ENCODE measurements at places on chromosomes 7 and 10.

DNA sequence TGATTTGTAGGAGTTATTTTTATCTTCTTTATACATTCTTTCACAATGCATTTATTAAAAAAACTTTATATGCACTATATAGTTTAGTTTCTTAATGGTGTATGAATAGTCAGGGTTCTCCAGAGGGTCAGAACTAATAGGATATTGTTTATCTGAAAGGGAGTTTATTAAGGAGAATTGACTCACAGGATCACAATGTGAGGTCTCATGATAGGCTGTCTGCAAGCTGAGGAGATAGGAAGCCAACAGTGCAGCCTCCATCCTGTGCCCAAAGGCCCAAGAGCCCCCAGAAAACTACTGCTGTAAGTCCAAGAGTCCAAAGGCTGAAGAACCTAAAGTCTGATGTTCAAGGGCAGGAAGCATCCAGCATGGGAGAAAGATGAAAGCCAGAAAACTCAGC lies 192.8 kb upstream of the AHR start:
- no peak for DNase-seq

DNA sequence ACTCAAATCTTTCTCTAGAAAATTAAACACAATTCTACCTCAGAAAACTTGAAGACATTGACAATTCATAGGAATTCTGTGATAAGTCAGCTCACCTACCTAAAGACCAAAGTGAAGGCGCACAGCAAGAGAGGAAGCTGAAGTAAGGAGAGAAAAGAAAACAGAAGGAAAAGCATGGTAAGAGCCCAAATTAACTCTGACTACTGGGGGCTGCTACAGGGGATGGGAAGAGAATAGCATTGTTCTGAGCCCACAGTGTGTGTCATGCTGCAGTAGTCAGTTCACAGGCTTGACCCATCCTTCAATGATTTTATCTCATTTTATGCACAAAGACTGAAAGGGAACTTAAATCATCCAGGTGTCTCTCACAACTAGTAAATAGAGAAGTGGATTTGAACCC lies 111.3 kb downstream of the PTEN start:
- DNase-seq = no peak

GRCh38 chr7:45978010-45978681 lies 57.1 kb upstream of the IGFBP3 start:
- DNase-seq = no peak

DNA sequence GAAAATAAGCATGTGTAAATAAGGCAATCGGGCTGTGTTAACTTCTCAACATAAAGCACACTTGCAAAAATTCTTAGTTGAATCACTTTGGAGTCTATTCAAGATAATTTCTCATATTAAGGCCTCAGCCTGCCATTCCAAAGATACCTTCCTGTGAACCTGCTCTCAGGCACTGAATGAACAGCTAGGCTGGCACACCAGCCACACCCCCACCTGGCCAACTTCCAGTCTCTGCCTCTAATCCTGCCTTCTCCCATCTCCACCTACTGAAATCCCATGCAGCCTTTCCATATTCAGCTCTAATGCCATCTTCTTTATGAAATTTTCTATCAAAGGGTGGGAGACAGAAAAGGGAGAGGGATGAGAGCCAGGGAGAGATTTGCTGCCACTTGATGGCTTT lies 17.1 kb upstream of the MACROH2A2 start:
- no peak for DNase-seq

DNA sequence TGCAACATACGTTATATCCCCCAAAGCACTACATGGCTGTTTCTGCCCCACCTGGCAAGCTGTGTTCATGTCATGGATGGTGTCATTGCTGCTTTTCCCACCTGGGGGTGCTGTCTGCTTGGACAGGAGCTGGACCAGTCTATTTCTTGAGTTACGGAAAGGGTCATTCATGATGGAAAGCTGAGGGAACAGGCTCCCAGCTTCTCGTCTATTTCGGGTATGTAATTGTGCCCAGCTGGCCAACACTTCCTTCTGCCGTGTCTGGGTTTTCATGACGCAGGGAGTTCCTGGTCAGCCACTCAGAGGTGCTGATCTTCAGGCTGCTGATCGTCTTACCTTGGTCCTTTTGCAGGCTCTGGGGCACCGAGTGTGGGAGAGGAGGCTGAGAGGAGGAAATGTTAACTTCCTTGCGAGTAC lies 8.6 kb downstream of the BTBD16 start:
- DNase-seq = no peak

DNA sequence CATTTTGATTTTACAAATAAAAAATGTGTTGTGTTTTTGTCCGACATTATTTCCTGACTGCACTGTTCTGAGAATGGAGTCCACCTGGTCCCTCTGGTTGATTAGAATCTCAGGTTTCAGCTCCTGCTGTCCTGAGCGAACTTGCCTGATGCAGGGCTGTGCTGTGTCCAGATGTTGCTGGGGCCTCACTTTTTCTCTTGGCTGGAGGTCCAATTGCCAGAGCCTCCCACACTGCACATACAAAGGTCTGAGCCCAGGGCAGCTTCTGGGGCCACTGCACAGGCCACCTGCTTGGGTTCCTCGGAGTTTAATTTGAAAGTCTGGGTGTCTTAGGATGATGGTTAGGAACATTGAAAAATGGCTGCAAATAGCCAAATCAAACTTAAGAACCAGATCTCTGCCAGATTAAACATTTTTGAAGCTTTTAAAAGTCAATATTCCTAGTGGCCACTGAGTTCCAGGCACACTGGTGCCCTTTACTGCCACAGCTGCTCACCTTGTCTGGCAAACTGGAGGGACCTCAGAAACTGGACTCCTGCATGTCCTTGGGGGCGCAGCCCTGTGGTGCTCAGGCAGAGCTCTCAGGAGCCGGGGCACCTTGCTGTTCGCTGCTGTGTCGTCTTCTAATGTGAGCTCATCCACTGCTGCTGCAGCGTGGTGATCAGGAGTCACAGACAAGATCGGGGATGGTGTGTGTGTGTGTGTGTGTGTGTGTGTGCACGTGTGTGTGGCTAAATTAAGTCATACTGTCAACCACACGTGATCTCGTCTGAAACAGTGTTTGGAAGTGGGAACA lies 75.0 kb downstream of the WDR37 start:
- no peak for DNase-seq

GRCh38 chr7:70389531-70390151 lies 742.3 kb upstream of the GALNT17 start:
- DNase-seq = no peak

- DNase-seq = no peak
These were observed 10.7 kb downstream of the PFKP start for GRCh38 chr10:3077940-3078630.

DNA sequence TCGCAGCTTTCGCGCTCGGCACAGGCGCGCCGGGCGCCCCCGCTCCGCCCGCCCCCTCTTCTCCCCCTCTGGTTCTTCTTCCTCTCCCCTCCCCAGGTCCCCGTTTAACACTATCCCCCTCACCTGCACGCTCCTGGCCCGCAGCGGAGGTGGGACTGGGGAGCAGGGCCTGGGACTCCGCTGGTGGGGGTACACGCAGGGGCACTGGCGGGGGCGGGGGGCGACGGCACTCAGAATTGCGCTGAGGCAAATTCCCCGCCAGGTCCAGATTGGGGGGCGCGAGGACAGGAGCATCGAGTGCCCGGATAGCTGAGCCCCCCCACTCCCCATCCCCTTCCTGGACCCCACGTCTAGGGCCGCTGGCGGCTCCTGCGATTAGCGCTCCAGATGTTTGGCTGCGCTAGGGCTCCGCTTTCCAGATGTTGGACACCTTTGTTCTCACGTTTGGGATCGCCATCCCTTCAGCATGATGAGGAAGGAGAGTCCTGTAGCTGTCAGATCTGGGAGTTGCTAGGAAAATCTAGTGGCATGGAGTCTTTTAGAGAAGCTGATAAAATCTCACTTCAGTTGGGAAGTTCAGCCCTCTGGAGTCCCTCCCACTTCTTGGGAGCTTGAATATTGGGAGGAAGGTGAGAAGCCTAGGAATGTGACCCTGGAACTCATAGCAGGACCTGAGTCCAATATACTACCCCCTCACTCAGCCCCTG lies 31.4 kb upstream of the PAX2 start:
- DNase-seq = no peak

DNA sequence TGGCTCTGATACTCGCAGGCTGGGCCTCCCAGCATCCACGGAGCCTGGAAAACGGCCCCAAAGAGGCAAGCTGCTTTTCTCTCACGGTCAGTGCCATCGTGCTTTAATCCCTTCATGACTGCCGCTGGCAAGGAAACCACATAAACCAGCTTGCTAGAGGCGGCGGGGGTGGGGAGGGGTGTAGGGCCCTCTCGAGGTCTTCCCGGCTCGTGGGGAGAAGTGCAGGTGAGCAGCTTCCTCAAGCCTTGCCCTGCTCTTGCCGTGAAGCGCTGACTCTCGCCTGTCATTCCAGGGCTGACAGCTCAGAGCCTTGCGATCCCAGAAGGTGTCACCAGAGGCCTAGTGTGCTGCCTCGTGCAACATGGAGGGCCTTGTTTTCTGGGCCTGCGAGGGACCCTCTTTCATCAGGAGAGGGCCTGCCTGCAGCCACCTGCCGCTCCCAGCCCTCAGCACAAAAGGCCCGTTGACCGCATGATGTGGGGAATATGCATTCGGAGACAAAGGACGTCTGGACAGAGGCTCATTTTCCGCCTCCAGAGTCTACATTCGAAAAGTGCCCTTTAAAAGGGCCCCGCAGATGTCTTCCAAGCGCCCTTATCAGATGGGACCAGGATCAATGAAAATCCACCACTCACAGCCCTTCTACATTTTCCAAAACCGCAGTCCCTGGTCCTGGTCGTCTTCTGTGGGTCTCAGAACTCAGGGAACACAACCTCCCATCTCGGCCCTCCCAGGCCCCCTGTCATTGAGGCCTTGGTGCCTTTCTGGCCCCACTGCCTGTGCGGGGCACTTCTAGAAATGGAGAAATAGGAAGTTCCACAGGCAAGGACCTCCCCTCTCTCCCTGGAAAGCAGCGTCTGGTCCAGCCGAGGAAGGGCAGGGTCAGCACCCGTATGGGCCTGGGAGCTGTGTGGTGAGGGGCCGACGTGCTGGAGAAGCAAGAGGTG lies 58.7 kb downstream of the ZRANB1 start:
- no peak for DNase-seq

DNA sequence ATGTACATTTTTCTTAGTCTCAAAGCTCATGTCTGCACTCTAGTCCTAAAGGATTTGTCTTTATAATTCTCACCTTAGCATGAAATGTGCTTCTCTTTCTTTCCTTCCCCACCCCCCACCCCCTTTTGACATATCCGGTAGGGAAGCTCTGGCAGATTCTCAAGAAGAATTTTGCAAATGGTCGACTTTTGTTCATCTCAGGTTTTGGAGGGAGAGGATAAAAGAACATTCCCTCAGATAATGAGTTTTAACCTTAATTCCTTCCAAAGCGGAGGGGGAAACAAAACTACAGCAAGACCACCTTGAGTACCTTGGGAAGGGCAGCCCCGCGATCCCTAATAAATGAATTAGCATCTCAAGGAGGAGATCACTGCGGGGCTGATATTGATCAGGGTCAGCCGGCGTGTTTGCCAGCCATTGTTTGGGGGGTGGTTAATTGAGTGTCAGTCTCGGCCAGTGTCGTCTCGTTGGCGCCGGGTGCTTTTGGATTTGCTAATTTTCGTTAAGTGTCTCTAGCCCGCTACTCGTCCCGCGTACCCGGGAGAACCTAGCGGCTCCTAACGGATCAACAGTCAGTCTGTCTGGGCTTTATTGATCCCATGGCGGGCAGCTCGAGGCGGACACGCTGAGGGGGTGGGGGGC lies 874 bp upstream of the BAMBI start:
- no peak for DNase-seq
